M059J (cell line): ENCODE measurements at places on chromosomes 7 and 10. TPM values are rescaled to one million over a fixed set of nuclear protein-coding genes. Genes with fewer than 3 reads are reported as not detected.
A peak's percentile ranks its signal among the peaks of the same experiment; 100 is the strongest.

Gene NSUN5
- 20.3 and 30.2 TPM in 2 replicates for total RNA-seq

Gene STMP1
- total RNA-seq, result 29.5 and 34.0 TPM in 2 replicates

DNA sequence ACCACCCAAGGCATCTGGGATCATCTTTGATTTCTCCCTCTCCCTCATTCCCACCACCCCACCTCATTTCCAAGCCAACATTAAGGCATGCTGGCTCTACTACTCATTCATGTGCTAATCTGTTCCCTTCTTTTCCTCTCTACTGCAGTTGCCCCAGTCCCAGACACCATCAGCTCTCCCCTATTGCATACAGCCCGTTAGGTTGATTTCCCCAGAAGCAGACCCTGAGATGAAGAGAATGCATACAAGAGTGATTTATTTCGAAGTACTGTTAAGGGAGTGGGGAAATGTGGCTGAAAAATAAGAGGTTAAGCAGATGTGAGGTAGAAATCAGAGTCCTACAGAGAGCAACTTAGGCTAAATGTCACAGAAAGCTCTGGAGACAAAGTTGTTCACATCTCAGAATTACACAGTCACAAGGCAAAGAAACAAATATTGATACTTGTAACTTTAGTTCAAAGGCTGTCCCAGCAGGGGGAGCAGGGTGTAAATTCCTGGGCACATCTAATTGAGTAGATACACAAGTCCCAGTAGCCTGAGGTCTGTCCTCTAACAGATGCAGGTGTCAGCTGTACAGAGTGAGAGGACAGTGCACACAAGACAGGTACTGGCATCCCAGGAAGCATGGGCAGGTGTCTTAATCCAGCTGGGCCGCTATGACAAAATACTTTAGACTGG, 20.9 kb downstream of the AKR1D1 start:
- peak; percentile 36 for DNase-seq

DNA sequence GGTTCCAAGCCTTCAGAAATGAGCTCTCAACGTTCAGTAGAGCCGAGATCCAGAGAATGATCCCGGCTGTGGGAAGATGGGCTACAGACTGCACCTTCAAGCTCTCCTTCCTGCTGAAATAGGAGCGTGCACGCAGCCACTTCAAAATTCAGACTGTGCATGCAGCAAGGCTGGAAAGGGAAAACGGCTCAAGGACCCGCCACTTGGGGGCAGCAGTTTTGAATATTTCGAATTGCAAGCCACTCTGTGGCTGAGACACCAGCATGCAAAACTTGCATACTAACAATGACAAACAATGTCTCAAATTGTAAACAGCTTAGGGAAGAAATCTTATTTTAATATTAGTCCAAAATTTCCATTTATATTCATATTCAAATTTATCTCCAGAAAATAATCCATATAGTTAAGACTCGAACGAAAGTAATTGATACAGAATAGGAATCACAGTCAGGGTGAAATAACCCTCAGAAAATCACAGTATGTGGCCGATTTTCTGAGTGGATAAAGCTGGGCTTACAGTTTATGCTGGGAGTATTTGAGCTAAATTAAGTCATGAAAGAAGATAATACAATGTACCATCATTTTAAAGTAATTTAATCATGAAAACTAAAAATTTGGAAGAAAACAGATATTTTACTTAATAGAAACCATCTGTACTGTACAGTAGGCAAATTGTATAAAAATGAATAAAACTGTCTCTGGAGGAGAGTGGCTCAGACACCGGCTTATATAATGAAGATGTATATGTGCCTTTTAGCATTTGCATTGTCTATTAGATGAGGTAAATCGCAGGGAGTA, 137.9 kb upstream of the MKI67 start:
- peak; percentile 49 for DNase-seq

DNA sequence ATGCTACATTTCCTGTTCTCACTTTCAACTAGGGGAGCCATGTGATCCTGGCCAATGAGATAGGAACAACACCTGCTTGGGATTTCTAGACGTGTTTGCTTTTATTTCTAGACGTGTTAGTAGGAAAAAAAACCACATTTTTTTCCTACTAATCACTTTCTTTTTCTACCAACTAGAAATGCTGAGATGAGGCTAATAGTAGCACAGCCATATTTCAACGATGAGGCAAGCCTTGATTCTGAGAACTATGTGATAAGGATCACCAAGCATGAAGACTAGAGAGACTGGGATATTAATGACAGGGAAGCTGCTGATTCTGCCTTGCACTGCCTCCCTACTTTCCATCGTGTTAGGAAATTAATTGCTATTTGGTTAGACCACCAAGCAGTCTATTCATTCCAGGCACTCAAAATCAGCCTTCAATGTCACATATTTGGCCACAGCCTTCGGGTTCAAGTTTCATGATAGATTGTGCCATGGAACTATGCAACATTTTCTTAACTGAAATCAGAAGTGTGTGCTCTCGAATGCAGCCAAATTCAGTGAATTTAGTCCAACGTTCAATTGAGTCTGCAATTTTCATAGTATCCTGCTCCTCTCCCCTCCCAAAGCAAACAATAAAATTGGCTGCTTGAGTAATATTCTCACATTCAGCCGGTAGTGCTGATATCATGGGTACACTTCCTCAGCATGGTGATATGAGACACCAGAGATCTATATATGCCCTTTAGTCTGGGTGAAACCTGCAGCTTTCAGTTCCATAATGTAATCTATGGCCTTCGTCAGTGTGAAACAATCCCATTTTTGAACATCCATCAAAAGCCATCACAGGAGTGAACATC, 98.1 kb downstream of the GPR37 start:
- DNase-seq, result peak; percentile 50

DNA sequence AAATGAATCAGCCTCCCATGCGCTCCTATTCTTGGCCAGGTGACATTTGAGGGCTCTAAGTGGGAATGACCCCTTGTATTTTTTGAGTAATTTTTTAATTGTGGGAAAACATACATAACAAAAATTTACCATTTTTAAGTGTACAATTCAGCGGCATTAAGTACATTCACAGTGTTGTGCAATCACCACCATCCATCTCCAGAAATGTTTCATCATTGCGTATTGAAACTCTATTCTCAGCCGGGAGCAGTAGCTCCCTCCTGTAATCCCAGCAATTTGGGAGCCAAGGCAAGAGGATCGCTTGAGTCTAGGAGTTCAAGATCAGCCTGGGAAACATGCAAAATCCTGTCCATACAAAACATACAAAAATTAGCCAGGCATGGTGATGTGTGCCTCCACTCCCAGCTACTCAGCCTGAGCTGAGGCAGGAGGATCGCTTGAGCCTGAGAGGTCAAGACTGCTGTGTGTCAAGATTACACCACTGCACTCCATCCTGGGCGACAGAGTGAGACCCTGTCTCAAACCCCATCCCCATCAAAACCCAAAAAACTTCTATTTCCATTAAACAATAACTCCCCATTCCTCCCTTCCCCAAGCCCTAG, 2.5 kb downstream of the ANTXRL start:
- no peak for DNase-seq

DNA sequence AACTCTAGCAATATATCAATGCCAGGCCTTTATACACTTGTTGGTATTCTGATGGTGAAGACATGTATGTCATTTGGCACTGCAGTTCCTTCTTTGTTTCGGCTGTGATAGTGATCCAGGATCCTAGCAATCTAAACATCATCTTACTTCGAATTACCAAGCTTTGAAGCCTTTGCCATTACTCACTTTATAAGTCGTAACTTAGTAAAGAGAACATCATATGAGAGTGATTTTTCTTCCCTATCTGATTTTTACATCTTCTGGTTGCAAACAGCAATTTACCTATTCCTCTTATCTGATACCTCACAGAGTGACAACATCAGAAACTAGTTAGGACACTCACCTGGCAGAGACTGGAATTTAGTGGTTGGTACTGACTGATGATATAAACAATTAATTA, 7.6 kb upstream of the BPGM start:
- DNase-seq, result no peak

- peak; percentile 88 for DNase-seq
These were observed 42.8 kb upstream of the RABGEF1 start for GRCh38 chr7:66697449-66698438.

DNA sequence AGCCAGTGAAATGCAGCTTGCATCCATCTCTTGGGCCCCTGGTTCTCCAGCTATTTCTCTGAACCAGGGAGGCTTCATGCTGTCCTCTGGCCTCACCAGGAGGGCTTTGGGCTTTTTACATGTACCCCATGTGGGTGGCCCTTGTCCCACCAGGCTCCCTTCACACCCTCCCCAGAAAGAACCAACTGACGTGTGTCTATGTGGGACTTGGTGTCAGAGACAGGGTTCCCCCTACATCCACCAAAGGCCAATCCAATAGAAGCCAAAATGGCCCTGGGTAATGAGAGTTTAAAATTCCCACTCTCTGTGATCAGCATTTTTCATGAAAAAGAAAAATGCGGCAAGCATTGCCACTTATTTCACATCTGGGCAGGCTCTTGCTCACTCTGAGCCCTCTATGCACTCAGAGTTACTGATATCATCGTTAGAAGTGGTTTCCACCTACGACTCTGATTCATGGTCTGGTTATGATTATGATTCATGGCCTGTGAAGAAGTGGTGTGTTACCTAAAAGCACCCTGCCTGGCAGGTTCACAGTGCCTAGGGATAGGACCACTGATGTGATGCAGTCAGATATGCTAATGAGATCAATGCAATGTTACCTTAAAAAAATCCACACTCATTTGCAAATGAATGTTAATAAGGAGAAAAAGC, 133.5 kb downstream of the BUB3 start:
- peak; percentile 86 for DNase-seq
